ENCODE measurements at places on chromosomes 7 and 10.

GRCh38 chr7:36819639-36820038, 95.3 kb upstream of the AOAH start:
- DNase-seq, result no peak

DNA sequence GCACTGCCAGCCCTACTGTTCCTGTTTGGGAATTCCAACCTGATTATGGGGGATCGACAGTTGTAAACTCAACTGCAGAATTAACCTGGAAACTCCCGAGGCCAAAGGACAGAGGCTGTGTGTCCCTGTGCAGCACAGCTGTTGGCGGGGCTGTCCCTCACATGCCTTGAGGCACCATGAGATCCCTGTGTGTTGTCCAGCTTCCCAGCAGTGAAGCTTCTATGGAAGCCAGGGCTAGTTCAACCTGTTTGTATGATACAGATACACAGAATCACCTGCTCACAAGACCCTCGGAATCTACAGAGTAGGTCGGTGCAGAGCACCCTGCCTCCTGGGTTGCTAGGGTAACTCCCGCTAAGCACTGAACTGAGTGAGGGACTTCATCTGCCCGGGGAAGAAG, 61.0 kb upstream of the EFCAB10 start:
- DNase-seq, result no peak

GRCh38 chr7:140276001-140276400, 99.2 kb upstream of the KDM7A start:
- no peak for DNase-seq

GRCh38 chr7:41133690-41134299, 569.1 kb downstream of the INHBA start:
- no peak for DNase-seq

- DNase-seq, result no peak
Measured at GRCh38 chr7:144525956-144526355, 122.5 kb upstream of the NOBOX start.

- DNase-seq, result no peak
Measured at GRCh38 chr7:153406486-153406872, 645.7 kb upstream of the DPP6 start.

DNA sequence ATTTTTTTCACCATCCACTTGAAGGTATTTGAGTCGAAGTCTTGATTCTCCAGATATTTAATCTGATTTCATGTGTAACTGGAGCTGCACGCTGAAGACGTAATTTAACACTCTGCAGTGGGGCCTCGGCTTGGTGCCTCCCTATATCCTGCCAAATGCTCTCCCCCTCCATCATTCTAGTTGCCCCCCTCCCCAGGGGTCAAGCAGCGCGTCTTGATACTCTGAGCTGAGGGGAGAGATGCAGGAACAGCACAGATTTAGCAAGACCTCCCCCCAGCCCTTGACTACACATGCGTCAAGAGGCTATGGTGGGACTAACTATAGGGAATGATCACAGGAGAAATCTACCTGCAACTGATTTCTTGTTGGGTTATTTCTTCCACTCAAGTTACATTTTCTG, 85.8 kb downstream of the PRPF18 start:
- no peak for DNase-seq

DNA sequence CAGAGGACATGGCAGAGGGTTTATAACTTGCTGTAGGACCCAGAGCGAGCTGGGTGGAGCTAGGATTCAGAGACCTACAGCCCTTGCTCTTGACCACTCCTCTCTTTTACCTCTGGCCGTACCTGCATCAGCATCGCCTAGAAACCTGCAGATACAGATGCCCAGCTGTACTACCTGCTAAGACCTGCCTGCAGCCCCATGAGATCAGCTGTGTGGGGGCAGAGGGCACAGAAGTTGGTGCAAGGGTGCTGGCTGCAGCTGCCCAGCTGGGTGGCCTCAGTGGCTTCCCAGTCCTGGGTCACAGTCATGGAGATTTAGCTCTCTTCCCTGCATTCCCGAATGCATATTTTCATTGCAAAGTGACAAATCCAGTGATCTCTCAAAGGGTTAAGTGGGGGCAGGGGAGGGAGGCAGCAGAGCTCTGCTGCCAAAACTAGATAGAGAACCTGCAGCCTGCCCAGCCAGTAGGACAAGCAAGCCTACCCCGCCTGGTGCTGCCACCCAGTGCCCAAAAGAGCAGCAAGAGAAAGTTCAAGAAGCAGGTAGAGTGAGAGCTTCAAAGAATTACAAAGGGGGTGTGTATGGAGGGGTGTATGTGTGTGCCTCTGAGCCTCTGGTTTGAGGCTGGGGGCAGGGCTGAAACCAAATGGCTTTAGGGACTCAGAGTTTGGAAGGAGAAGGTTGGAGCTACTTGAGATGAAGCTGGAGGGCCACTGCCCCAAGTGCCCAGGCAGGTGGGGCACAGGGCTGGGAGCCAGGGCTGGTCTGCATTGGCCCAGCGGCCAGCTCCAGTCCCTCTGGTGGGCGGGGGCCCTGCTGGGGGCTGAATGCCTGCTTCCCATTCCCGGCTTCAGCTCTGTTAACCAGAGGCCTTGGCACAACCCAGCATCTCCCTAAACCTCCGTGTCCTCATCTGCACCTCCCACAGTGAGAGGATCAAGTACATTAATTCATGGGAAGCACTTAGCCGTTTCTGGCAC, 6.9 kb downstream of the FAM241B start:
- no peak for DNase-seq

DNA sequence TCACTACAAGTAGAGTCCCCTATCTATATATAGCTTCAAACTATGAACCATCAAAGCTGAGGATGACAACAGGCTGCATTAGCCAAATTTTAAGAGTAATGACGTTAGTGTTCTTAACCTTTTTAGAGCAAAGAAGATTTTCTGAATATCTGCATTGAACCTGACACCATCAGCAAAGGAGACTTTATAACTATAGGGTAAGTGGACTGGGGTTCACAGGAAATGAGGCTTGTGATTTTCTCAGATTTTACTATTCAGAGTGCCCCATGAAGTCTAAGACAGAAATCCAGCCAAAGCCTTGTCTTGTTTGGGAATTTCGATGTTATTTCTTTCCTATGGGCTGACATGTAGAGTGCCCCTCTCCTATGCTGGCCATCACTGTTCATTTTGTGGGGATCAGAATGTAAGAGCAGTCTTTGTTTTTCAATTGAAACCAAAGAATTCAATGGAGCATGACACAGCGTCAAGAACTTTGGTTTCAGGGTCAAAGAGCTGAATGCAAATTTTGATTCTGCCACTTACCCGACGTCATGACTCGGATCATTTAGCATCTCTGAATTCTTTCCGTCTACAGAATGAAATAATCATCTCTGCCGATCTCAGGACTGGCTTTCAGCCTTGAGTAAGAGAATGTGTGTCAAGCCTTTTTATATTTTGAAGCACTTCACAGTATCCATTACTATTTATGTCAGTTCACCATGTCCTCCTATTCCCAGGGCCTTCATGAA, 52.7 kb downstream of the DENND11 start:
- no peak for DNase-seq

DNA sequence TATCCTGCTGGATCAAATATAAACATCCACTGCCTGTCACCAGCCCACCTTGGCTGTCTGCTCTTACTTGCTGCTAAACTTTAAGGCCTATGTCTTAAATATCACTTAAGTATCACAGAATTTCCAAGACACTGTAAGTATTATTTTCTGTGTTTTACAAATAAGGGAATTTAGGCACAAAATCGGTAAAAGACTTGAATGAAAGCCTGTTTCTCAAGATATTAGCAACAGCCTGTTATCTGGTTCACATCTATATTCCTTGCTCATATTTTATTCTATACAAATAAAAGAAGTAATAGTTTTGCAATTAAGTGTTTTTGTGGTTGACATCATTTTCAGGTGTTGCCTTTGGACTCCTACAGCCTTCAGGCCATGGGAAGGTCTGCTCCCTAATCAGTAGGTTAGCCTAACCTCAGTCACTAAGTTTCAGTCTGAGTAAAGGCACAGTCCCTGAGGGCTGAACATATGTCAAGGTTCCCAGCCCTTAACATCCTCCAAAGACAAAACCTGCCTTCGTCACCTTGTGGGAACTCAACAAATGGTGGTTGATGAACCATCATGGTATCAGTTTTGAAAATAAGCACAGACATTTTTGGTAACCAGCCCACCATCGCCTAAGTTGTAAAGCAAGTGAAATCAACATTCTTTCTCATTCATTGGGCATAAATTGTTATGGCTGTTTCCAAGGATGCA, 127.1 kb downstream of the CREB5 start:
- no peak for DNase-seq
